ENCODE measurements at places on chromosomes 16 and 17.

- DNase-seq: peak; percentile 18
These were observed 120.7 kb downstream of the STXBP4 start for GRCh38 chr17:55089256-55089655.

DNA sequence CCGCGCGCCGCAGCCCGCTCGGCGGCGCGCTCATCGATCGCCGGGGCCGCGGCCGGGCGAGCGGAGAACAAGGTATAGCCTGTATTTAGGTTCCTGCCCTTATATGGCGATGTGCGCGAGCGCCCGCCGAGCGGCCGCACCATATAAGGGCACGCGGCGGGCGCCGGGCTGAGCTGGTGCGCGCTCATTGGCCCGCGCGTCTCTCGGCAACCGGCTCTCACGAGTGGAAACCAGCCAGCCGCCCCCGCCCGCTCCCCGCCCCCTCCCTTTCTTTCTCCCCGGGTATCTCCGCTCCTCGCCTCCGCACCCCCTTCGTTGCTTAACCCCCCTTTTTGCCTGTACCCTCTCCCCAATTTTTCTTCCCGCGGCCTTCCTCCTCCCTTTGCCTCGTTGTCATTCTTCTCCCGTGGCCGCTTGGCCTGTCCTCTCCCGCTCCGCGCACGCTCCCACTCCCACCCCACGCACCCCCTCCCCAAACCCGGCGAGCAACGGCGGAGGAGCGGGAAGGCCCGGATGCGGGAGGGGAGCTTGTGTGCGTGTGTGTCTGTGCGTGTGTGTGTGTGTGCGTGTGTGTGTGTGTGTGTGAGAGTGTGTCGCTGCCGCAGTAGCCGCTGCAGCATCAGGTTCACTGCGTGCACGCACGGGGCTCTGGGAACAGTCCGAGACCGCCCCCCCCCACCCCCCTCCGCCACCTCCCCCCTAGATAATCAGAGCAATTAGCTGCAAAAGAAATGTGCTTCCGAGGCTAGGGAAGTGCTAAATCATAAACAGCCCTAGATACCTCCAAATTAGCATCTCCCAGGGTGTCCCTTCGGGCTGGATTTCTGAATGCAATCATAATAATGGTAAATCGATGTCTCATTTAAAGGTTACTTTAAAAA lies 13.5 kb upstream of the CBX8 start:
- peak; percentile 69 for DNase-seq

- no peak for DNase-seq
These were observed 7.2 kb downstream of the RAB11FIP4 start for GRCh38 chr17:31398381-31399311.

GRCh38 chr16:11396241-11397048 lies 51.2 kb downstream of the RMI2 start:
- peak; percentile 54 for DNase-seq

- DNase-seq: no peak
These were observed 2.3 kb upstream of the NUDT16L1 start for GRCh38 chr16:4690946-4691665.

GRCh38 chr17:10062691-10063385 lies 135.6 kb downstream of the GAS7 start:
- DNase-seq: no peak

- no peak for DNase-seq
These were observed 7.6 kb downstream of the ATXN1L start for GRCh38 chr16:71853413-71853812.

DNA sequence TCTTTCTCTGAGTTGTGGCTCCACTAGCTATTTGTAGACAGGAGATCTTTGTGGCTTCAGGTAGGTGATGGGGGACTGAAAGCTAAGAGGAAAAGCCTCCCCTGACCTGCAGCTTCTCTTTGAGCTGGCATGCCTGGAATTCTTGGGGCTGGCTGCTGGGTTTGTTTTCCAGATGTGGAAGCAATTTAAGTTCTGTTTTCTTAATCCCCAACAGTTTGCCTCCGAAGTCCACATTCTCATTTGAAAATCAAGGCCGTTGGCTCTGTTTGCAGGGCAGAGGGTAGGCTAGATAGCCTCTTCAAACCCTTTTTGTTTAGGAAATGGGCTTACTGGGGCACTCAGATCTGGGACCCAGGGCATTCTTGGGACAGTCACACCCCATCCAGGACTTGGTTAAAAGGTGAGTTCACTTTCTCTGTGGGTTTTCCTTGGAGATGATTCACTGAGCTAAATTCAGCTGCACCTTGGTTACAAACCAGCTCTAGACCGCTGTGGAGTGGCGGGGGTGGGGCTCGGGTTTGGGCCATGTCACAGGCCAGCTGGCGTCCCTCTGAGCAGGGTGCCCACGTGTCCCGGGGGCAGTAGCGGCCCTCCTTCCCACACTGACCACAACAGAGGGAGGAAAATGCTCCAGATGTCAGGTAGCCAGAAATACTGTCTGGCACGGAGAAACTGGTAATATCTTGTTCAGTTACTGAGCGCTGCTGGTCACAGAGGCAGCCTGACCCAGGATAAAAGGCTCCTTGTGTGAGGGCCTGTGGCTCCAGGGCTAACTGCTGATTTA lies 108.5 kb downstream of the RAB11FIP4 start:
- no peak for DNase-seq

GRCh38 chr17:76827736-76828135 lies 40.5 kb upstream of the MGAT5B start:
- no peak for DNase-seq

DNA sequence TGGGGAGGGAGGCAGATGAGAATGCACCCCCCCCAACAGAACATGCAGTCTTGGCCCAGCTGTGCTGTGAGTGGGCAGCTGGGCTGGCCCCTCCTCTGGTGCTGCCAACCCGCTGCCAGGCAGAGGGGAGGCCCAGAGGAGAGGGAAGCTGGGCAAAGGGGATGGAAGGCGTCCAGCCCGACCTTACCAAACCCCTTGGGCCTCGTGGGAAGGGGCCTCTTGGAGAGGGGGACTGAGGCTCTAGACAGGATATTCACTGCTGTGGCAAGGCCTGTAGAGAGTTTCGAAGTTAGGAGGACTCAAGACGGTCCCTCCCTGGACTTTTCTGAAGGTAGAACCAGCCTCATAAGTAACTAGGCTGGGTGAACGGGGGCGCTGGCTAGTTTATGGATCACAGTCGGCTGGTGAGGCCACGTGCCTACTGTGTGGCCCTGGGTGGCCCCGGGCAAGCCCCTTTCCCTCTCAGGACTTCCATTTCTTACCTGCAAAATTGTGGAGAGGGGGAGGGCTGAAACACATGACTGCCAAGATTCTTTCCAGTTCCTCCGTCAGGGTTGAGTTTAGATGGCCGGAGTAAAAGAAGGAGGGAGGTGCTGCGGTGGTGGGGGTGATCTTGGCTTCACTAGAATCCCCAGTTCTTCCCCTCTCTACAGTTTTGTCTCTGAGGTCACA lies 857 bp upstream of the STAT5A start:
- DNase-seq: peak; percentile 25

DNA sequence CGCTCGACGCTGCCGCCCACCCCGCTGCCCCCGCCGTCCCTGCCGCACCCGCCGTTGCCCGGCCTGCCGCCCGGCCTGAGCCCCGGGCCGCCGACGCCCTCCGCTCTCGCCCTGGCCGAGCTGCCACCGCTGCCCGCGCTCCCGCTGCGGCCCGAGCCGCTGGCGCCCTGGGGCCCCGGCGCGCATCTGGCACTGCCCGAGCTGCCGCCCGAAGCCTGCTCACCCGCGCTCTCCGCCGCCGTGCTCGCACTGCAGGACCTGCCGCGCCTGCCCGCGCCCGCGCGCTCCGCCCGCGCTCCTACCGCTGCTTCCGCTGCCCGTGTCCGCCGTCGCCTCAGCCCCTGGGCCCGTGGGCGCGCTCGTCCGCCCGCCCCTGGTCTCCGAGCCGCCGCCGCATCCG lies 8.4 kb upstream of the CLDN9 start:
- DNase-seq: no peak

- peak; percentile 17 for DNase-seq
These were observed 28.4 kb upstream of the TMC5 start for GRCh38 chr16:19389246-19389645.

DNA sequence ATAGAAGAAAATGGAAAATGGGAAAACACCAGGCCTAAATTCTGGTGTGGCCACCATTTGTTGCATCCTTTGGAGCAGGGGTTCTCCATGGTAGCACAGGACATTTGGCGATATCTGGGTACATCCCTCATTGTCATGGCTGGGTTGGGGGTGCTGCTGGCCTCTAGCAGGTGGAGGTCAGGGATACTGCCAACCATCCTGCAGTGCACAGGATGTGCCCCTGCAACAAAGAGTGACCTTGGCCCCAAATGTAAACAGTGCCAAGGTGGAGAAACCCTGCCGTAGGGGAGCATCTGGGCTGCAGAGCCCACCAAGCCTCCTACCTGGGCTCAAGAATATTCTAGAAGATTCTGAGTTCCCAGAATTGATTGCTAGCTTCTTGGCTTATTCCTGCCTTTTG lies 27.5 kb downstream of the NKD1 start:
- no peak for DNase-seq

GRCh38 chr17:17508019-17508535 lies 11.9 kb upstream of the RASD1 start:
- no peak for DNase-seq

DNA sequence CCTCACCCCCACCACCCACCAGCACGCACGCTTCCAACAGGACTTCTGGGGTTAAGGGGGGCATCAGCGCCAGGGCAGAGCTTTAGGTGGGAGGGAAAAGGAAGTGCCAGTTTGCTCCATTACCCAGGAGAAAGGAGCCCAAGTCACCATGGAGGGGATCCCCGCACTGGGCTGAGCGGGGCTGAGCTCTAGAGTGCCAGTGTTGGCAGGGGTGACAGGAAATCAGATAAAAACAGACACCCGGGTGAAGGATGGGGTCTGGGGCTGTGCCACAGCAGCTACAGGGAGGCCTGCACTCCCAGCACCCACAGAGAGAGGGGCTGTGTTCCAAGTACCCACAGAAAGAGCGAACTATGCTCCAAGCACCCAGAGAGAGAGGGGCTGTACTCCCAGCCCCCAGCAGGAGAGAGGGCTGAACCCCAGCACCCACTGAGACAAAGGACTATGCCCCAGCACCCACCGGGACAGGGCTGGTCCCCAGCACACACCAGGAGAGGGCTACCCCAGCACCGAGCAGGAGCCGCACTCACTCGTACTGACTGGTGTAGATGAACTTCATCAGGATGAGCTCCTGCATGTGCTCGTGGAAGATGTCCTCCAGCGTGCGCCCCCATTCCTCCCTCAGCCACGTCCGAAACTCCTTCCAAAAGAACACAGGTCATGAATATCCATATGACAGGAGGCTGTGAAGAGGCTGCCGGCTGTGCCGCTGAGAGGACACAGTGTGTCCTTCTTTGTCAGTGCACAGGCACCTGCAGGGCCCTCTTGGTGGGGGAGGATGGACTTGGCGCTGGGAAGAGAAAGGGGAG lies 18.6 kb upstream of the C16orf95 start:
- no peak for DNase-seq

DNA sequence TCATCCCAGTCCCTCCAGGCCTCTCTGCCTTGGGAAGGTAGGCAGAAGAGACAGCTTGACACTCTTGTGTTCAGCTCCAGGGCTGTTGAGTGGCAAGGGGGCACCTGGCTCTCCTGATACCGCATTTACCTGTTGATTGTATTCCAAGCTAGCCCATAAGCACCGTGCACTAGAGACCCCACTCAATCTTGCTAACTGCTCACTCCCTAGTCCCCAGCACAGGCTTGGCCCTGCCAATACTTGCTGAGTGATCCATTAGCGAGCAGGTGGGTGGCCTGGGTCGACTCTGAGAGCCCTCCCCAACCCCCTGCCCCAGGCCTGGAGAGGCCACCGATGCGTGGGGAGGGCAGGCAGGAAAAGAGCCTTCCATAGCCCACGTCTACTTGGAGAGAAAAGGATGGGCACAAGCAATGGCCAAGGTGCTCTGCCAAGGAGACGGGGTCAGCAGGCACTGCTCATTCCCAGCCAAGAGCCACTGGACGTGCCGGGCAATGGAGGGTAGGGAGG lies 29.5 kb downstream of the FA2H start:
- no peak for DNase-seq

GRCh38 chr16:68406458-68407152 lies 41.7 kb downstream of the SMPD3 start:
- no peak for DNase-seq

- no peak for DNase-seq
These were observed at the start of gene PSMB10 for GRCh38 chr16:67936124-67936879. TSS of gene PSMB10 (minus strand) at chr16:67936850. CDS start at chr16:67936749, 101 bp downstream.

GRCh38 chr16:15811481-15812400 lies 45.1 kb downstream of the MYH11 start:
- DNase-seq: no peak

DNA sequence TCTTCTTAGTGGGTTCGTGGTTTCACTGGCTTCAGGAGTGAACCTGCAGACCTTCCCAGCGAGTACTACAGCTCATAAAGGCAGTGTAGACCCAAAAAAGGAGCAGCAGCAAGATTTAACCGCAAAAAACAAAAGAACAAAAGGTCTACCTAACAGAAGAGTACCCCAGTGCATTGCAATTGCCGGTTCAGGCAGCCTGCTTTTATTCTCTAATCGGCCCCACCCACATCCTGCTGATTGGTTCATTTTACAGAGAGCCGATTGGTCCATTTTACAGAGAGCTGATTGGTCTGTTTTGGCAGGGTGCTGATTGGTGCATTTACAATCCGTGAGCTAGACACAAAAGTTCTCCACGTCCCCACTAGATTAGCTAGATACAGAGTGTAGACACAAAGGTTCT lies 2.0 kb upstream of the ARRB2 start:
- peak; percentile 40 for DNase-seq

DNA sequence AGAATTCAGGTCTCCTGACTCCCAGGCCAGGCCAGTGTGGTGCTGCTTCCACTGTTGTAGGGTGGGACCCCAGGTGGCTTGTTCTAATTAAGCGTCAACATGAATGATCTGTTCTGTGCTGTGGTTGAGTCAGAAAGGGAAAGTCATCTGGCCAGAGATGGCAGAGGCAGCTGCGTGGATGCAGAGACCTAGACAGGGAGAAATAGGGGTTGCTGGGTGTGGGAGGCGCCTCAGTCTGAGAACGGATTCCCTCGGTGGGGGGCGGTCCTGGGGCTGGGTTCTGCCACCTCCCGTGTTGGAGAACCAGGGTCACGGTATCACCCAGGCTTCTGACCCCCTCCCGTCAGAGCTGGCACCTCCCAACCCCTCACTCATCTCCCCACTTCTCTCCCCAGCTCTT lies 5.6 kb downstream of the FBRS start:
- DNase-seq: no peak

Measured in CD4-positive, alpha-beta T cell treated with Interleukin-6 at 100 ng/mL for 8 hours (primary cell).